Stimulated activated CD8-positive, alpha-beta memory T cell treated with anti-CD3 and anti-CD28 coated beads, Interleukin-4, amount 100 ng/mL, for 1 hour (primary cell): ENCODE measurements at places on chromosomes 2 and 18.

DNA sequence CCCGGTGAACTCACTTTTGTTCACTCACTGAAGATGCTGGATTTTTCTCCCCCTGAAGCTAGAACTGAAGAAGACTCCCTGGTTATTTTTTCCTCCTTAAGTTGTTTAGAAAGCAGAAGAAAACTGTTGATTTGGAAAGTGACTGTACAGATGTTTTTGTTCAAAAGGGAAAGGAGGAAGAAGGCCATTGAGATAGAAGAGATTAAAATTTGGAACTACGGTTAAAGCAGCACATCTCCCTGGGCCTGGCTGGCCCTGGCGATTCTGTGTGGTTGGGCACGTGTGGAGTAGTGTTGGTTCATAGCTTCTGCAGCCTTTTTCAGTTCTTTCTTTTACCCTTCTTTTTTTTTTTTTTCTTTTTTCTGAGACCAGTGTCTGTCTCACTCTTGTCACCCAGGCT is 109.2 kb downstream of the MAP4K4 start:
- DNase-seq = no peak

GRCh38 chr2:70340761-70341476 is 39.1 kb upstream of the FAM136A start:
- no peak for DNase-seq

DNA sequence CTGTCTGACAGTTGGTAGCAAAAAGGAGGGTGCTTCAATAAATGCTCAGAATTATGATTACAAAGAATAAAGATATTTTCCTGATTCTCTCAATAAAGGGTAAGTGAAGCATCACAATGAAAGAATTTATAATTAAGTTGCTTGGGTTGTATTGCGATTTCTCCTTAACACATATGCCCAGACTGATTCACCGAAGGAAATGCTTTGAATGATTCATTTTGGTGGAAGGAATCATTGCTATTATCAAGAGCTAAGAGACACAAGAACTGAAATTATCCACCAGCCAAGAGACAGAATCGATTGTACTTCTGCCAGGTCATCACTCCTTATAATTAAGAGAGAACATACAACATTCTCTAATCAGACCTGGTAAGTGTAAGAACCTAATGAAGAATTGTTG is 301.4 kb downstream of the NR4A2 start:
- DNase-seq = no peak

DNA sequence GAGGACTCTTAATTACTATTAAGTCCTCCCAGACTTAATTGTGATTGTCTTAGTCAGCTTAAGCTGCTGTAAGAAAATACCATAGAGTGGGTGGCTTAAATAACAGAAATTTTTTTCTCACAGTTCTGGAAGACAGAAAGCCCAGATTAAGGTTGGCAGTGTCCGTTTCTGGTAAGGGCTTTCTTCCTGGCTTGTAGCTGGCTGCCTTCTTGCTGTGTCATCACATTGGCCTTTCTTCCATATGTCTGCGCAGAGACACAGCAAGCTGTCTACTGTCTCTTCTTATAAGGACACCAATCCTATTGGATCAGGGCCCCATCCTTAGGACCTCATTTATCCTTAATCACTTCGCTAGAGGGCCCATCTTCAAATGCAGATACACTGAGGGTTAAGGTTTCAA is 38.5 kb downstream of the ASXL3 start:
- DNase-seq = no peak

DNA sequence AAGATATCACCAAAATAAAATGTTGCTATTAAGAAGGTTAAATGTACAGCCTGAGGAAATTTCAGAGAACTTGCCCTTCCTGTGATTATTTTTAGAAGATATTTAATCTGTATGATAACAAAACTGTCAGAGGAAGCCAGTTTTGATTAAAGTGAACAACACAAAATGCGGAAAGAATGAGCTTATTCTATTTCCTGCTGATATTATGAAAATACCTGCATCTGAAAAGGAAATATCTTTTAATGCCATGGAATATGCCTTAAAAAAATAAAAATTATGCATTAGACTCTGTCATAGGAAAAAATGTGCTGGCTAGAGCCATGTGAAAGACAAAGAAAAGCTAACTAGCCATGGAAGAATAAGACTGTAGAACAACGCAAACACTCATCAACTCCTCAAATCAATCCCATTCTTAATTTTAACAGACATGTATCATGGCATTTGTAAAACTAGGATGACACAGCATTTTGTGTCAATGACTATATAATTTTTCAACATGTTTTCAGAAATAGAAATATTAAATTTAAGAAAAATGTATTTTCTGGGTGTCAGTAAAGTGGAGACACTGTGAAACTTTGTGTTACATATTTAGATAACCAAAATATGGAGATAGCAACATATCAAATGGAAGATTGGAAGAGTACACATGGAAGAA is 1768.2 kb downstream of the SUCLG1 start:
- DNase-seq = no peak

DNA sequence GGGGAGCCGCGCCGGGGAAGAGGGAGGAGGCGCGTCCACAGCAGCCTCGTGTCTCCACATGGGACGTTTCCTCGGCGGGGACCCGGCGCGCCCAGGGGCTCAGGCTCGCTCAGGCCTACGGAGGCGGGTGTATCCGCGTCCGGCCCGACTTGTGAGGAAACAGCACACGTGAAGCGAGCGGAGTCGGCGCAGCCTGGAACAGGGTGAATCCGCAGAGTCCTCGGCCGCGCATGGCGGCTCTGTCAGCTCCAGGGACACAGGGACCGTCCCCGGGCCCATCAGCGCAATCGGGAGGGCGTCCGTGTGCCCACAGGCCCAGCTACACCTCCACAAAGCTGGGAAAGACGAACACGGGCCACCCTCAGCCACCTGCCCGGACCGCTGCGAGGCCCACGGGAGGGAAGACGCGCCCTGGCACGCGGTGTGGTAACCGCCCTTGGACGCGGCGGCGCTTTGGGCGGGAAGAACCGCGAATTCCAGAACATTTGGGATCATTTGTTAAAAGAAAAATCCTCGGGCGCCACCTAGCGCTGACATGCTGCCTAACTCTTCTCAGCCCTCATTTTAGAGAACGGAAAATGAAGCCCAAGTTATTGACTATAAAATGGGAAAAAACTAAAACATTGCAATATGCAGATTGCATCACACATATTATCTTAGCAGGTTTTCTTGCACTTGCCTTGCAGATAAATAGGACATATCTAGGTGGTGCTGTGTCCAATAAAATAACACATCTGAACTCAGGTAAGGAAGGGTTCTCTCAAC is 40.4 kb downstream of the TMEM18 start:
- peak; percentile 14 for DNase-seq
